ENCODE measurements at places on chromosomes 2 and 18.

DNA sequence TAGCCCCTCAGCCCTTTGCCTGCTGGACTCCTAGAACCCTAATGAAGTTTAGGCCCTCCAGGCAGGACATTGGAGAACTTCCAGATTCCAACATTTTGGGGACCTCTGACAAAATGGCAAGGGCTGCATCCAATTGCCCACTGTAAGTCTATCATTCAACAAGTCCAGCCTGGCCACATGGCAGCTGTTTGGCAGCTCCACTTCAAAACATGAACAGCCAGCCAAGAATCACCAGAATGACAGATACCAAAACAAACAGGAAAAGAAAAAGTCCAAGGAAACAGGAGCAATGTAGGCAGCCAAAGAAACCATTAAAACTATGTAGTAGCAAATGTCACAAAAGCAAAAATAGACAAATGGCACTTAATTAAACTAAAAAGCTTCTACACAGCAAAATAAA is 25.5 kb downstream of the SLC4A5 start:
- DNase-seq = no peak

DNA sequence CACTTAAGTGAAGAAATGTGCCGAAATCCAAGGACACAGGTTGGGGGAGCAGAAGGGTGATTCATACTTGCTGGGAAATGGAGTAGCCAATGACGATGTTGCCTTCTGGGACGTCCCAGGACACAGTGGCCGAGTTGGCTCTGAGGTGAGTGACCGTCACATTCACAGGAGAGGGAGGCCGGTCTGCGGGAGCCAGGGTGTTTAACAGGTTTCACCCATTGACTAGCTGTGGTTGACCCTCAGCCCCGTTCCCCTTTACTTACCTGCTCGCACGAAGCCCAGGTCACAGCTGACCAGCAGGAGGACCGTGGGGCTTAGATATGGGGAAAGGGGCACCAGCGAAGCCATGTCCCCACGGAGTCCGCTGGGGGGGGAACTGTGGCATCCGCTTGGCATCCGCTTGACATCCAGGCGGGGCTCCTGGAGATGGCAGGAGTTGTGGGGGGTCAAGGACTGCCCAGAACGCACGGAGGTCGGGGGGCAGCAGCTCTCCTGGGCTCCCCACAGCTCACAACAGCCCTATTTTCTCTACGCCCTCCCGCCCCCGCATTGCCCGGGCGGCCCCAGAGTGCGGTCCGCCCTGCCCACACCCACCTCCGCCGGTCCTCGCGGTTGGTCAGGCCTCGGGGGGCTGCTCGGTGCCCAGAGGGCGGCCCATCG is 586 bp downstream of the FNDC4 start:
- no peak for DNase-seq

DNA sequence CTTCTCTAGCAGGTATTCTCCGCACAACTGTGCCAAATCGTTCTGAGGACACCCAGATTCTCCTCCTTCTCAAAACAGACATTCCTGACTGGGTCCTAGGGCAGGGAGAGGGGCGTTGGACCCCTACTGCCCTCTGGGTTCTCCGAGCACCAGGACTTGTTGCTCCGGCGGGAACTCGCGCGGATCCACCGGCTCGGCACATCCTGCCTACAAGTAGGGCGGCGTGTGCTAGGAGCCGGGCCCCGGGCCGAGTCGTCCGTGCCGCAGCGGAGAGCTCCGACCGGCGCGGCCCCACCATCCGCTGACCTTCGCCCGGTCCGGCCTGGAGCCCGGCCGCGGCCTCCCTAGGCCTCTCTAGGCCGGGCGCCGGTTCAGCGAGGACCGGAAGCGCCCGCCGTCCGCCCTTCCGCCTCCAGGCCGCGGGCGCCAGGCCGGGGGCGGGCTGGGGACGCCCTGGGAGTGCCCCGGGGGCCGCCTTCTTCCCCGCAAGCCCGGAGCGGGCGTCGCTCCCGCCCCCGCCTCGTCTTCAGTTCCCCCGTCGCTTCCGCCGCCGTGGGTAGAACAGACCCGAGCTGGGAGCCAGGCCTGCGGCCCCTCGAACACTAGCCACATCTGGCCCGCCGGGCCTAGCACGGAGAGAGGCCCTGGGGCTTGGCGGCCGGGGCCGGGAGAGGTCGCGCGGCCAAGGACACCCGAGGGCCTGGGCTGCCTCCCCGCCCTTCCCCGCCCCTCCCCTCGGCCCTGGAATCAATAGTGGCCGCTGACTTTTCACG is 7.6 kb upstream of the ONECUT2 start:
- DNase-seq = no peak

GRCh38 chr2:68454719-68455118 is 12.4 kb downstream of the FBXO48 start:
- DNase-seq = no peak

DNA sequence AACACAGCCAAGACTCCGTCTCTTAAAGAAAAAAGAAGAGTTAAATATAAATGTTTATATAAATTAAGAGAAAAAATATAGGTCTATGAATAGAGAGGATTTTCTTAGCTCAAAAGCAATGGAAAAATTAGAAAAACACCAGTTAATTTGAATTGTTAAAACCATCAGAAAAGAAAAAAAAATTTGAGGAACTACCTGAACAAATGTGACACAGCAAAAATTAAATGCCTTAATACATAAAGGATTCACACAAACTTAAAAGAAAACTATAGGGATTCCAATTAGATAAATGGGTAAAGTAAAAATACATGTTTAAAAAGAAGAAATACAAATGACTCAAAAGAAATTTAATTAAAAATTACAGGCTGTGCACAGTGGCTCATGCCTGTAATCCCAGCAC is 147.9 kb upstream of the DNMT3A start:
- no peak for DNase-seq

DNA sequence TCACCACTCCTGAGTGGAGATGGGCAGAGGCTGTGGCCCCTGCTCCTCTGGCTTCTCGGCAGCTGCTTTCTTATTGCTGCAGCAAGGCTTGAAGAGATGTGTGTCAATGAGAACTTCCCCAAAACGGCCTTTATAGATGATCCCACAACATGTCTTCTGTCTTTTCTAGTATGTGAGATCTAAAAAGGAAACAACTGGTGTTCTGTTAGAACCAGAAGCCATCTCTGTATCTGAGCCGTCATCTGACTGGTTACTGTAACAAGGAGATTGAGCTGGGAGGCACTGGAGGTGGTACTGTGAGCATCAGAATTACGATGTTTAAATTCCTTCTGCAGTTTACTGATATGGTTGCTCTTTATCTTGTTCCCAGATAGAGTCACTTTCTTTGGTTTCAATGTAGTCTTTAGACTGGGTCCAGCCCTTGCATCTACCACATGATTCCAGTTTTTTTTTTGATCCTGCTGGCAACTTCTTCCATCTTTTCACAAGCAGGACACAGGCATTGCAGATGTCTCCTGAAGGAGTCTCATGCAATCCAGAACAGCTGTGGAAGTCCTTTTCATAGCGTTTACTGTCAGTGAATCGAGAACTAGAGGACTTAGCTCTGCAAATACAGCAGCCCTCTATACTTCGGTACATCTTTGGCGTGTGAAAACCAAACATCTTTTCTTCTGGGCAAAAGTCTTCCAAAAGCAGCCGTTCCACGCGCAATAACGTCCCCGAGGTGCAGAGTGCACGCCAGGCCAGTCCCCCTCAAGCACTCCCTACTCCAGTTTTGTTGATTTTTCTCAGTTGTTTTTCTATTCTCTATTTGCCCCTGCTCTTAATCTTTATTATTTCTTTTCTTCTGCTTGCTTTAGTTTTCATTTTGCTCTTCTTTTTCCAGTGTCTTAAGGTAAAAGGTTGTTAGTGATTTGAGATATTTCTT is 29.7 kb downstream of the TAF4B start:
- DNase-seq = no peak

DNA sequence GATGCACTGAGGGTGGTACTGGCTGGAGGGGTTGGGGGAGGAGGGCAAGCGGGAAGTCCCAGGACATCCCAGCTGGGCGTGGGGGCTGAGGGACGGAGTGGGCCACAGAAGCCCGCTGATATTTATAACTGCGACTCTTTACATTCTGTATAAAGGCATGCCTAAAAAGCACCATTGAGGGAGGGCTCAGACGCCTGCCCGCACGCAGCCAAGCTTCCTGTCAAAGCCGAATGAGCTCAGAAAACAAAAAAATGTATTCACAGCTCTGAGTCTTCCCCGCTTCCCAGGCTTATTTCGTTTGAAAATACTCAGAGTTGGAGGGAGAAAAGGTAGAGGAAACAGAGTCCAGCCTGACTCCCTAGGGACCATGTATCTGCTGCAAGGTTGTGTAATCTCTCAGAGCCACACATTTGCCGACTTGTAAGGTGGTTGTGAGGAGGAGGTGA is 170.1 kb upstream of the HAAO start:
- DNase-seq = no peak

DNA sequence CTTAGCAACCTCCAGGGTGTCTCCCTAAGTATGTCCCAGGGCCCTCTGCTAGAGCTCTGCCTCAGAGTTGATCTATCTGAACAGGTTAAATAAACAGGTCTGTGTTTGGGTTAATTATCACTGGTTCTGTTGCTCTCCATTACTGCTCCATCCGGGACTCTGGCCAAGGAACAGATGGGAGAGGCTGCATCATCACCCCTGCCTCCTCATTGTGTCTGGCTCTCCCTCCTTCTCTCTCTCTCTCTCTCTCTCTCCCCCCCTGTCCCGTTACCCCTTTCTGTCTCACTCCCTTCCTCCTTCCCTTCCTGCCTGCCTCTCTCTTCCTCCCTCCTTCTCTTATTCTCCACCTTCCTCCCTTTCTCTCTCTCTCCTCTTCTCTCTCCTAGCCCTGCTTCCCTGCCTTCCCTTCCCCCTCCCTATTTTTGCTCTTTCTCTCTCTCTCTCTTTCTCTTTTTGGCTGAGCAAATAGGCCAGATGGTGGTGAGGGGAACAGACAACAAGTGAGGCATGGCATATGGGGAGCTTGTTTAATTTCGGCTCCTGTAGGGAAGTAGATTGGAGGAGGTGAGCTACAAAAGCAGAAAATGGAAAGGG is 62.1 kb downstream of the SETBP1 start:
- no peak for DNase-seq

DNA sequence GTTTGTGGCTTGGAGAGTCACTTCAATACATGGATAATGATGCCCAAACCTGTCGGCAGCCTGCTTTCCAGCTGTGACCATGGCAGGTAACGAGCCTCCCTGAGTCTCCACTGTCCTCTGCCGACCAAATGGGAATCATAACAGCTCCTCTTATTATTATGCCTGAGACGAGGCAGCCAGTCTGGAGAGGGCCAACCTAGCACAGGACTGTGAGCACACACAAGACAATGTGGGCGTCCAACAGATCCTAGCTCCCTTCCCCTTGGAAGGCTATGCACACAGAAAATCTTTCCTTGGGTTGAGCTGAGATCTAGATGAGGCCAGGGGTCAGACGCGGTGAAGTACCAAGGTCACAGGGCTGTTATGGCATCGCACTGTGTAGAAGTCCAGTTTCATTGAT is 890 bp upstream of the SLC4A3 start:
- no peak for DNase-seq

GRCh38 chr2:126309185-126309584 is 346.8 kb upstream of the GYPC start:
- no peak for DNase-seq

DNA sequence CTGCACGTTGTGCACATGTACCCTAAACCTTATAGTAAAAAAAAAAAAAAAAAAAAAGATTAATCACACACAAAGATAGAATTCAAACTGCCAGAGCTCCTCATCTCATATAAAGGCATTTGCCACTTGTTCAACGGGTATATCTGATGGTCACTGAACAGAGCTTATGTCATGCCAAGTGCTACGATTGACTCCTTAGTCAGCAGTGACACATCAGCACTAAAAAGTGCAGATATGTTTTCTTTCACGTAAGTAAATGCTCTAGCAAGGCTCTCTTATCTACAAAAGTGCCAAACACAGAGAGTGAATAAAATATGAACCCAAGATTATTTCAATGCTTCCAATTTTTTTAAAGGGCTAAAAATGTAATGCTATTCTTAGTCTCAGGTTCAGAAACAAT is 1.1 kb downstream of the LMAN1 start:
- no peak for DNase-seq

- DNase-seq = no peak
Observed at GRCh38 chr18:28062443-28062842, 114.5 kb downstream of the CDH2 start.

GRCh38 chr2:85760371-85760770 is 6.6 kb downstream of the ATOH8 start:
- DNase-seq = no peak

DNA sequence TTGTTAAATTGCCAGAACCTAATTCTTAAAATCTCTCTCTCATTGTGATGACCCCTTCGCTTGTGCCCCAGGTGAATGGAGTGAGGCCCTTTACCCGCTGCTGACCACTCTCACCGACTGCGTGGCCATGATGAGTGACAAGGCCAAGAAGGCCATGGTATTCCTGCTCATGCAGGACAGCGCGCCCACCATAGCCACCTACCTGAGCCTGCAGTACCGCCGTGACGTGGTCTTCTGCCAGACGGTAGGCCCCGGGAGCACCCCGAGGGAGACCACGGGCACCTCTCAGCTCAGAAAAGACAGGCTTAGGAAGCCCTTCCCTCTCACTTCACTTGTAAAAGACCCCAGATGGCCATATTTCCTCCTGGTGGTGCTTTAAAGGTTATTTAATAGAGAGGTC is 44.9 kb downstream of the COA5 start:
- DNase-seq = no peak

- no peak for DNase-seq
Observed at GRCh38 chr2:215098875-215099274, 39.6 kb downstream of the ABCA12 start.

- no peak for DNase-seq
Observed at GRCh38 chr2:172119089-172119488, 16.4 kb upstream of the DLX2 start.

- DNase-seq = no peak
Observed at GRCh38 chr2:128314348-128315121, 4.1 kb downstream of the HS6ST1 start.

DNA sequence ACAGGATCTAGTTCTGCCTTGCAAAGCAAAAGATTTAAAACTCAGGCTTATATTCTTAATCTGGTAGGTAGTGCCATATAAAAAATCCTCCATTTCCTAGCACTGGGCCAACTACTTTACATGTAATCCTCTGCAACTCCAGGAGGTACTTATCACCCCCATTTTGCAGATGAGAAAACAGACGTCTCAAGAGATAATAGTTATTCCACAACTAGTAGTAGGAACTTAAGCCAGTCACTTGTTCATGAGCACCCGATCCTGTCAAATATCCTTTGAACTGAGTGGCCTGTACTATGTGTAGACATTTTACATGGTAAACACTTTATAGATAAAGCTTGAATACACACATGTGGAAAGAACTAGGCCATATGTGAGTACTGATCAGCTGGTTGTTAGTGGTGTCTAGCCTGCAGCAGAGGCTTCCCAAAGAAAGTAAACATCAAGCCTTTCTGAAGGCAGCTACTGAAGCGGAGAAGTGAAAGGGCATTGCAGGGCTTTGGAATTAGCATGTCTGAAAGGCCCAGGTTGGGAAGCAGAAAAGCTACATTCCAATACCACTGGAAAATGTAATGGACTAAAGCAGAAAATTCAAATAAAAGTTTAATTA is 48.0 kb downstream of the NAB1 start:
- DNase-seq = no peak

- DNase-seq = no peak
Observed at GRCh38 chr18:25279556-25279955, 72.4 kb downstream of the ZNF521 start.

Measured in activated CD8-positive, alpha-beta memory T cell treated with anti-CD3 and anti-CD28 coated beads for 4 hours (primary cell).